NCI-H460 (cell line): ENCODE measurements at places on chromosomes 12 and 14.

GRCh38 chr12:48414021-48414420, 58.3 kb upstream of the ANP32D start:
- no peak for DNase-seq

DNA sequence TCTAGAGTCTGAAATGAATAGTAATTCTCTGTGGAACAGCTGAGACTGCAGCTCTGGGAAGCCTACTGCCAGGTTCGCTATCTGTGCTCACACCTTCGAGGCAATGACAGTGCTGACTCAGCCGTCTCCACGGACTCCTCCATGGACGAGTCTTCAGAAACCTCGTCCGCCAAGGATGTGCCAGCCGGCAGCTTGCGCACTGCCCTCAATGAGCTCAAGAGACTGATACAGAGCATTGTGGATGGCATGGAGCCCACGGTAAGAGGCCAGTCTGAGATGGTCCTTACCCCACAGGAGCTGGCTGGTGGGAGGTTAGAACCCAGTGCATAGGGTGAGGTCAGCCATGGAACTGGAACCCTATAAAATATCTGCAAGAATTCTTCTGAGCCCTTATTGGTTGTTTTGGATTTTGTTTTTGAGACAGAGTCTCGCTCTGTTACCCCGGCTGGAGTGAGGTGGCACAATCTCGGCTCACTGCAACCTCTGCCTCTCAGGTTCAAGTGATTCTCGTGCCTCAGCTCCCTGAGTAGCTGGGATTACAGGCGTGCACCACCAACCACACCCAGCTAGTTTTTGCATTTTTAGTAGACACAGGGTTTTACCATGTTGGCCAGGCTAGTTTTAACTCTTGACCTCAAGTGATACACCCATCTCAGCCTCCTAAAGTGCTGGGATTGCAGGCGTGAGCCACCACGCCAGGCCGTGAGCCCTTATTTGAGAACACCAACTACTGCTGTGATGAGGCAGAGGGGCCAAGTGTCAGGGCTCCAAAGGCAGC, 43.9 kb downstream of the RAB35 start:
- DNase-seq = no peak

DNA sequence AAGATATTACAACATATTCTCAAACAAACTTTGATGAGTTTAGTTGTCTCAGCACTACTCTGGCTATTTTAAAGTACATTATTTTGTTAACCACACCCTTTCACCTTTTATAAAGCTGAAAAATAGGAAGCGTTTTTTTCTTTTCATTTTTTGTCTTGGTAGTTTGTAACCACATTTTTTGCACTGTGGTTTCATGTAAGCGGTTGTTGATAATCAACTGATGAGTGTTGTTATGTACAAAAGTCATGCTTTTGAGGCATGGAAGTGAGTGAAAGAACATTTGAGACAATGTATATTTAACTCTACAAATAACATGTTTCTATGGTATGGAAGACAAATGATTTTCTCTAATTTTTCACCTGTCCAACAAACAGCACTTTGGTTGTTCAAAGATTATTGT, 52.1 kb upstream of the ATP2B1 start:
- DNase-seq = no peak

- DNase-seq = no peak
Observed at GRCh38 chr12:4894019-4894418, 15.7 kb upstream of the KCNA1 start.

DNA sequence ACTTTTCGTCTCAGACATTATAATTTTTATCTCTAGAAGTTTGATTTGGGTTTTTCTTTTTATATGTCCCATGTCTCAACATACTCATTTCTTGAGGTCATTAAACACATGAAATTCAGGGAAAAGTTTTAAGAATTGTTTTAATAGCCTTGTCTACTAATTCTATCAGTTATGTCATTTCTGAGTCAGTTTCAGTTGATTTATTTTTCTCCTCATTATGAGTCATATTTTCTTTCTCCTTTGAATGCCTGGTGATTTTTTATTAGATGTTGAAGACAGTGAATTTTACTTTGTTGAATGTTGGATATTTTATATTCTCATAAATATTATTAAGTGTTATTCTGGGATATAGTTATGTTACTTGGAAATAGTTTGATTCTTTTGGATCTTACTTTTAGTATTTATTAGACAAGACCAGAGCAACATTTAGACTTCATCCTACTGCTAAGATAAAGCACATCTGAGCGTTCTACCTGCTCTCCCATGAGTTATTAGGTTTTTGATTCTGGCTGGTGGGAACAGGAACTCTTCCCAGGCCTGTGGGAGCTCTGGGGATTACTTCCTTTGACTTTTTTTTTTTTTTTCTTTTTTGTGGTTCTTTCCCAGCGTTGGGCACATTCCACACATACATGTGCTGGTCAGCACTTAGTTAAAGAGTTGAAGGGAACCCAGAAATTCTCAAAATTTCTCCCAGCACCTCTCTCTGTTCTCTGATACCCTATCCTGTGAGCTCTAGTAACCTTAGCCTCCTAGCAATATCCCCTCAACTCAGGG, 1157.7 kb downstream of the BCL11B start:
- DNase-seq = no peak

GRCh38 chr12:13725049-13725448, 256.4 kb downstream of the GRIN2B start:
- no peak for DNase-seq

GRCh38 chr12:92411687-92412086, 266.0 kb upstream of the BTG1 start:
- DNase-seq = no peak

DNA sequence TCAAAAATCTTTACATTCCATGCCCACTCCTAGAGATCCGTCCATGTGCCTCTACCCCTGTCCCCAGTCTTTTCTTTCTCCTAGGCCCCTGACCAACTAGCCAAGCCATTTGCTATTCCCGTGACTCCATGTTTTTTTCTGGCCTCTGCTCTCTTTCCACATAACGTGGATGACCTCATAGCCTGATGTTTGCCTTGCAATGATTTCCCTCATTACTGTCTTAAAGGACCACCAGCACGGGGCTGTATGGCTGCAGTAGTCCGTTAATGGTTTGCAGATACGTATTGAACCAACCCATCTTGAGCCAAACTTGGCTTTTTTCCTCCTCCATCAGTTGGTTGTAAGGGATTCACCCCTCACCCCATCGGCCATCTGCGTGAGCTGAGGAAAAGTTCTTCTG, 226.0 kb downstream of the PCNX1 start:
- DNase-seq = no peak
